ENCODE measurements at places on chromosomes 6 and 20. TPM values are rescaled to one million over a fixed set of nuclear protein-coding genes. Genes with fewer than 3 reads are reported as not detected.

The CAGE1 gene
- total RNA-seq: not detected

The ADGRF5 gene
- 2.2 TPM for total RNA-seq

The SLC2A4RG gene
- total RNA-seq: 29.6 TPM

The C4A gene
- total RNA-seq: 86.8 TPM

The OPRL1 gene
- 0.87 TPM for total RNA-seq

The PLCB4 gene
- 2.8 TPM for total RNA-seq

The PRDM1 gene
- total RNA-seq: 3.5 TPM

All from pancreas (tissue), 10 donors.